Left cardiac atrium (tissue), 4 donors: ENCODE measurements at places on chromosomes 6 and 20. TPM values are rescaled to one million over a fixed set of nuclear protein-coding genes. Genes with fewer than 3 reads are reported as not detected.

Gene C20orf141
- not detected for total RNA-seq

Gene CTCFL
- total RNA-seq, result not detected

Gene BMP5
- total RNA-seq, result 4.6 TPM

Gene JPH2
- total RNA-seq, result 93.5 TPM

Gene TNNC2
- not detected for total RNA-seq

Gene BRD2
- 79.3 TPM for total RNA-seq

DNA sequence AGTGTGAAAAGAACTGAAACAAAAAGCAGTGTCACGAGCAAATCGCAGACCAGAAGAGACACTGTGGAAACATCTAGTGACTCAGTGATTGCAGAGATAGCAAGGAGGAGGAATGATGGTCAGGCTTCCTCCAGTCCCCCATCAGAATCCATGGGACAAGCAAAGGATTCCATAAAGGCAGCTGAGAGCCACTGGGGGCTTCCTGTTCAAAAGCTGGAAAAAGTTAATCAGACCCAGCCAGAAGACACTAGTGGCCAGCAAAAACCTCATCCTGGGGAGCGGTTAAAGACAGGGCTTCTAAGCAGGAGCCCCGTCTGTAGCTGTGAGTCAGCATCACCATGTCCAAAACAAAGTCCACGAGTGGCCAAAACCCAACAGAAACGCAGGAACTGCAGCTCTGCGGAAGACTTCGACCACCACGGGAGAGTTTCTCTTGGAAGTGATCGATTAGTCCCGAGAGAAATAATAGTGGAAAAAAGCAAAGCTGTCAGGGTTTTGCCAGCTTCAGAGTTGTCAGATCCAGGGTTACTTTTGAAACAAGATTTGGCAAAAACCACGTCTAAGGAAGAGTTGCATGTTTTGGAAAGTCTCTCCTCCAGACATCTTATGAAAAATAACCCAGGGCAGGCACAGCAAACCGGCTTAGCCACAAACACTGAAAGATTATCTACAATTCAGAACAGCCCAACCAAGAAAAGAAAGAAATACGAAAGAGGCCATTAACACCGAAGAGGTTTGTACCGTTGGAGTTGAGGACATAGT is 51.0 kb downstream of the JAG1 start:
- DNase-seq, result peak; percentile 62

DNA sequence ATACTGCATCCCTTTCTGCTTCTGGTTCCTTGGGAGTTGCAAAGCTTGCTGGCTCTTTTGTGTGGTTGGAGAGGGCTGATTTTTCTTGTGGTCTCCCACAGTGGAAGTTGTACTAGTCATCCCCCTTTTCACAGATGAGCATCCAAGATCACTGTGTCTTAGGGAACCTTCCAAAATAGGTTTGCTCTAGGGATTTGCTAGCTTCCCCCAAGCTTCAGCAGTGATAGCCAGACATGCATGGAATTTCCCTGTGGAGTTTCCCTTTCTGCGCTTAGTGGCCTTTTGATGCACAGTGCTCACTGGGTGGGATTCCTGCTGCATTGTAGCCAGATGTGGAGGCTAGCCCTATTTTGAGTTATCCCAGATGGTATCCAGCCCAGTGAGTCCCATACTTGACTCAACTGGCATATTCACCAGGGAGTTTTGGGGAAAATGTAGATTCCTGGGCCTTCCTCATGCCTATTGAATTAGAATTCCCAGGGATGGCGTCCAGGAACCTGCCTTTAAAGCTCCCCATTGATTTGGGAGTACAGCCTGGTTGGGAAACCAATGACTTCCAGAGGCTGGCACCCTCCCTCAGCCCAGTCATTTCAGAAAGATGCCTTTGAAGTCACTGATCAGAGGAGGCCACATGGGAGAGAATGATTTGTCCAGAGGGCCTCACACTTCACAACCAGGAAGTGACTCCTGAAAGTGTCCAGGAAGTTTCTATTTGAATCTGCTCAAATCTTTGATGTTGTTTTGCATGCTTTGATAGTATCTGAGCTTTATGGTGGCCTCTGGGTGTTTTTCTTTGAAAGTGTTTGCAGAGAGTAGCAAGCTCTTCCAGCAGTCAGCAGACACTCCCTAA is 25.9 kb downstream of the PPARD start:
- no peak for DNase-seq

DNA sequence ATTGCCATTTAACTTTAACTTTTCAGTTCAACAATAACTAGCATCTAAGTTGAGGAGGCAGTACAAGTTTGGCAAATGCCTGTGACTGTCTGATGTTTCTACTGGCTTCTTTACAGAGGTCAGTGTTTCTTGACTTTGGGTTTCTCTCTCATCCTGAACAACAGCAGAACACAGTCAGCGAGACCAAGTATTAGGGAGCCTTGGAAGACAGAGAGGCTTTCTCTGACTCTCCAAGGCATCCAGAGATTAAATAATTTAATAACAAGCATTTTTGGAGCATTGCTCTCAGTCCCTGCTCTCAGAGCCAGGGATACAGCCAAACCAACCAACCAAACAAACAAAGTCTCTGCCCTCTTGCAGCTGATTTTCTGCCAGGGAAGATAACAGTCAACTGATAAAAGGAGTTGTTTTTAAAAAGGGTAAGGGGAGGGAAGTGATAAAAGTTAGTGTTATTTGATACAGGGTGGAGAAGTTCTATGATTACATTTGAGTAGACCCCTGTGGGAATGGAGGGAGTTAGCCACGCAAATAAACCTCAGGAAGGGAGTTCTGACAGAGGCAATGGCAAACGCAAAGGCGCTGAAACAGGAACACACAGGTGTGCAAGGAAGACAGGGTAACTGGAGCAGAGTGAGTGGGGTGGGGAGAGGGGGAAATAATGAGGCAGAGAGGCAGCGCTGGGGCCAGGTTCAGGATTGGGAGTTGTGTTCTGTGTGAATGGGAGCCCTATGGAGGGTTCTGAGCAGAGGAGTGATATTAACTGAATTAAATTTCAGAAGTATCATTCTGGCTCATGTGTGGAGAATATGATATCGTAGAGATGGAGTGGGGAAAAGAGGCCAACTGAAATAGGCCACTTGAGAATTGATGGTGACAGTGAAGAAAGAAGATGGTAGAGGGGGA is 55.2 kb downstream of the SEL1L2 start:
- no peak for DNase-seq

- DNase-seq, result no peak
Measured at GRCh38 chr20:53865901-53866793, 204.2 kb downstream of the BCAS1 start.

DNA sequence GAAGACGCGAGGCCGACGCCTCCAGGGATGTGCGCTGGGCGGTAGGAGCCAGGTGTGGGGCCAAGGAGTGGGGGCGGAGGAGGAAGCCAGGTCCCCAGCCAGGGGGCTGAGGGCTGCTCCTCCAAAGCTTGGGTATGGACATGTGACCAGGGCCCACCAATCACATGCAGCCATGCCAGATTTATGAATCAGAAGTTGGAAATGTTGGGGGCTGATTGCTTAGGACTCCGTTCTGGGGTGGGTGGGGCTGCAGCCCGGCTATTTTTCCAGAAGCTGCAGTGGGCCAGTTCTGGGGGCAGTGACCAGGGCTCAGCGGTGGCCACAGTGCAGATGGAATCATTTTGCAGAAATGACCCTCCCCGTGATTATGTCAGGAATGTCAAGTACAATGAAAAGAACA is 96.0 kb downstream of the CEBPB start:
- DNase-seq, result peak; percentile 73

GRCh38 chr6:89842228-89842627 is 12.5 kb downstream of the CASP8AP2 start:
- no peak for DNase-seq

DNA sequence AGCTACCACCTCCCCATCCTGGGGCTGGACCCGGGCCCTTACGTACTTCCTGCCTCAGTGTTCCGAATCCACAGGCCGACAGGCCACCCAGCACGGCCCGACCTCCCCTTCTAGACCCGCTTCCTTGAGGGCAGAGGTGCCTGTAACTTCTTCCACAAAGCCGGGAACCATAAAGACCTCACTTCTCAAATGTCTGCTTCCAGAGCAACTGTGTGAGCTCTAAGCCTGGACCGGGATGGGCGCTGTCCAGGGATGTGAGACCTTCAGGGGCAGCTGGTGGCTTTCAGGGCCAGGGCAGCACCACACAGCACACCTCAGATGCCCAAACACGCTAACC is 9.3 kb downstream of the SLC2A4RG start:
- DNase-seq, result no peak

GRCh38 chr6:168967281-168967925 is 286.2 kb downstream of the THBS2 start:
- DNase-seq, result no peak

- DNase-seq, result no peak
Measured at GRCh38 chr6:64486578-64487351, 851.2 kb downstream of the PHF3 start.

GRCh38 chr20:57315976-57316480 is 13.6 kb upstream of the SPO11 start:
- DNase-seq, result no peak

DNA sequence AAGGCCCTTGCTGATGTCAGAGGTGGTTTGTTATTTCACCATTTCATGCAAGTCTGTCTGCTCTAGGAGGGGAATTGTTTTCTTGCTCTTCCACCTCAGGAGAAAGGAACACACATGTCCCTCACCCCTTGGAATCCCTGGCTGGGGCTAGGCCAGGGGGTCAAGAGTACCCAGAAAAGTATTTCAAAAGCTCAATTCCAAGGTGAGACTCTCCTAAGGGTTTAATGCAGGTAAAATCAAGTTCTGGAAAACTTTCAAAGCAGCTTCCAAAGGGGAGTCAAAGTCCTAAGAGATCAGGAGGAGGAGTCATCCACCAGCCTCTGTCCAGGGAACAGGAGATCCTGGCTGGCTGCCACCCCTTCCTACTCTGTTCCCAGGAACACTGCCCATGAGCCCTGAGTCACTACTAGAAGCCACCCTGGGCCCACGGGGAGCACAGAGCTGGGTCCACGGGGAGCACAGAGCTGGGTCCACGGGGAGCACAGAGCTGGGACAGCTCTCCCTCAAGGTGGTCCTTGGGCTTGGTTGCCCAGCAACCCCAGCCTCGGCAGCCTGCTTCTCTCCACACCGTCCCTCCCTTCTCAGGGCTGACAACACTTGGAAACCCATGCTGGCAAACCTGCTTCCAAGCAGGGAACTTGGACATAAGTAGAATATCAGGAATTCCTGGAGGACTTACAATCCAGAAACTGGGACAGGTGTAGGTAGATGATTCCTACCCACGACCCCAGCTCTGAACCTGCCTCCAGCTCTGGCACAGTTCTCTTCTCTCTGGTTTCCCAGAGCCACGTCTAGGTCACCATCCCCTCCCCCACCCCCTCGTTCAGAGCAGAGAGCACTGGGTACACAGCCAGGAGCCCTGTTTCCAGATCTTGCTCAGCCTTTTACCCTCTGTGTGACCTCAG is 35.3 kb upstream of the CDKN1A start:
- peak; percentile 92 for DNase-seq

DNA sequence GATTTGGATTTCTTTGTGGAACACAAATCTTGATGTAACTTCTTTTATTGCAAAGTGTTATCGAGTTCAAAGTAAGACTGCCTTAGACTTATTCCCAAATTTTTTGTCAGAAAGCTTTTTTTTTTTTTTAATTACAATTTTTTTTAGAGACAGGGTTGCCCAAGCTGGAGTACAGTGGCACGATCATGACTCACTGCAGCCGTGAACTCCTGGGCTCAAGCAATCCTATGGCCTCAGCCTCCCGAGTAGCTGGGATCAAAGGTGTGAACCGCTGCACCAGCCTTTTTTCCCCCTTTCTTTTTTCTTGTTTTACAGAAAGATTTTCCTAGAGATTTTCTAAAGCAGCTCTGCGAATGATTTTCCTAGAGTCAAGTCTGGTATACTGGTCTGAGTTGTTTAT is 2.8 kb downstream of the RIOK1 start:
- no peak for DNase-seq

DNA sequence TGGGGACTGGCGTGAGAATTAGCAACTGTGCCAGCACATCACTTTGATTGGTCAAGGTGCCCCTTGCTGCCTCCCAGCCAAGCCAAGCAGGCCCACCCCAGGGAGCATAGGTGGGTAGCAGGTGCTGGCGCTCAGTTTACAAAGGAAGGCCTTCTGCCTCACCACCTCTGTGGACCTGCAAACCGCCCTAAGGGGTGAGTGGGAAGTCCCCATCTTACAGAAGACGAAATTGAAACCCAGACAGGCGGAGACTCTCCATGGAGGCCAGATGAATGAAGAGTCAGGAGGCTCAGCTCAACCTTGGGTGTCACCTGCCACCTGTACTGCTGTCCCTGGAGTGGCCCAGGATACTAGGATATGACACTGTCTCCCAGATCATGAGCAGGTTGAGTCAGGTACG is 21.5 kb upstream of the MAS1L start:
- no peak for DNase-seq

DNA sequence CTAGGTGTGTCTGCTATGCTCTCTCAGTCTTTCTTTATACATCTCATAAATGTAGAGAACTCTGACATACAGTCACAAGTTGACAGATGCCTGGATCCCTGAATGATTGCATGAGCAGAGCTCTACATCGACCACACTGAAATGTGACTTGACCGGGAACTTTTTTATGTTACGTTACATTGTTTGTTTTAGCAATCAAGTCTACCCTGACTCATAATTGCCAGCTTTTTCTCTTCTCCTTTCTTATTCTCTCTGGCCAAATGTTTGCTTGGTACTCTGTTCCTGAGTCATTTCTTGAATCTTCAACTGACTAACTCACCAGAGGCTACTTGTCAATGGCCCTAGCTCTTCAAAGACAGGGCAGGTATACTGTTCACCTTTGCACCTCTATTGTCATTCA is 213.6 kb upstream of the DTNBP1 start:
- DNase-seq, result no peak

DNA sequence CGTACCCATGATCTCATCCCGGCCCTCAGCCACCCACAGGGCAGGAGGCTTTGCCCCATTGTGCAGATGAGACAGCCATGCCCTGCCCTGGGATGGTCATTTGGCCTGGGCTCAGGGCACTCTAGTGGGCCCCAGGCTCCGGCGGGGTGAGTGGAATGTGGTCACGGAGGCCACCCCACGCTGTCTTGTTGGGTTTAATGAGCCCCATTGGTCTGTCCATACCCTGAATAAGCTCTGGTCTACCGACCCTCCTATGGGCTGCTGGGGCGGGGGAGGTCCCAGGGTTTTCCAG is 50.6 kb downstream of the FGD2 start:
- DNase-seq, result no peak
